Stimulated activated CD8-positive, alpha-beta memory T cell treated with anti-CD3 and anti-CD28 coated beads, Interleukin-2, amount 100 ng/mL, for 1 hour (primary cell): ENCODE measurements at places on chromosomes 2 and 18.

GRCh38 chr18:45889419-45890064 lies 64.1 kb downstream of the SIGLEC15 start:
- no peak for DNase-seq

GRCh38 chr2:72988726-72989273 lies 71.5 kb downstream of the EMX1 start:
- DNase-seq = no peak

DNA sequence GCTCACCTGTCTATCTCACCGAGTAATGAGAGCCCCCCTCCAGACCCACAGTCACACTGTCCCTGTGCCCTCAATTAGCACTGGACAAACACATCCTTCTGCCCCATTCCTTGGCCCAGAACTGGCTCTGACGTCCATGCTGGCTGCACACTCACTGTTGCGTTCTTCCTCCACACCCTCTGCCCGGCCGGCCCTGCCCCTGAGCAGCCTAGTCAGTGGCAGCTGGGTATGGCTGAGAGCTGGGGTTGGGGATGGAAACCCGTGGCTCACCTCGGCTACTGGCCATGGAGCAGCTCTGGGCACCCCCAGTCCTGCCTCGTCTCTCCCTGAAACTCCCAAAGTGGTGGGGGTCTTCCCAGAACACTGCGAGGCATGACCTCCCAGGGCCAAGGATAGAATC lies 6.5 kb upstream of the UCN start:
- DNase-seq = no peak

DNA sequence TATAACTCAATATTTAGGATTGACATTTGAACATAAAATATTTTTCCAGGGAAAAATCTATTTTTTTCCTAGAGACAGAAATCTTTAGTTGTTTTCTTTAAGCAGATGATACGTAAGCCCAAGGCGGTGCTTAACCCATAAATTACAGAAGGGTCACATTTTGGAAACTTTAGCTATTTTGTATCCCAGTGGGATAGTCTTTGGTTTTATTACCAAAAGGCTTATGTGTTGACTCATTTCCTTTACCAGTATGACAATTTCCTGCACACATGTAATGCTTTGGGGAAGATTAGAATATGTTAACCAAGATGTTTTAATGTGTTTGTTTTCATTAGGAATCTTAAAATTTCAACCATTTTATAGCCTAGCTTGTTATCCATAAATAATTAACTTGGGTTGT lies 24.8 kb downstream of the DYNC1I2 start:
- no peak for DNase-seq
